ENCODE measurements at places on chromosomes 12 and 14.

DNA sequence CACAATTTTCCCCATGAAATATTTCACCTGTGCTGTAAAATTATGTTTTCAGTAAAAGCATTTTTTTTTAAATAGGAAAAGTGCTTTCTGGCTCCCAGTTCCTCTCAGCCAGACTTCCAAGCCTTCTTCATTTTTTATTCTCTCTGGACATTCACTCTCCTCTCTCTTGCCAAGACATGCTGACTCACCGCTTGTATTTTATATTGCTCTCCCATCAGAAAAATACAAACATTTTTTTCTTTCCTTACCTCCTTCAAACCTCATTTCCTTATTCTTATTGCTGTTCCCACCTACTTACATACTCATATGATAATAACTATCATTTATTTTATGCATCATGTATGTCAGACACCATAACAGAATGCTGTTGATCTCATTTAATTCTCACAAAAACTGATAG, 37.7 kb upstream of the ZNF641 start:
- no peak for DNase-seq

- DNase-seq: no peak
Observed at GRCh38 chr12:6327229-6328041, 14.4 kb downstream of the TNFRSF1A start.

DNA sequence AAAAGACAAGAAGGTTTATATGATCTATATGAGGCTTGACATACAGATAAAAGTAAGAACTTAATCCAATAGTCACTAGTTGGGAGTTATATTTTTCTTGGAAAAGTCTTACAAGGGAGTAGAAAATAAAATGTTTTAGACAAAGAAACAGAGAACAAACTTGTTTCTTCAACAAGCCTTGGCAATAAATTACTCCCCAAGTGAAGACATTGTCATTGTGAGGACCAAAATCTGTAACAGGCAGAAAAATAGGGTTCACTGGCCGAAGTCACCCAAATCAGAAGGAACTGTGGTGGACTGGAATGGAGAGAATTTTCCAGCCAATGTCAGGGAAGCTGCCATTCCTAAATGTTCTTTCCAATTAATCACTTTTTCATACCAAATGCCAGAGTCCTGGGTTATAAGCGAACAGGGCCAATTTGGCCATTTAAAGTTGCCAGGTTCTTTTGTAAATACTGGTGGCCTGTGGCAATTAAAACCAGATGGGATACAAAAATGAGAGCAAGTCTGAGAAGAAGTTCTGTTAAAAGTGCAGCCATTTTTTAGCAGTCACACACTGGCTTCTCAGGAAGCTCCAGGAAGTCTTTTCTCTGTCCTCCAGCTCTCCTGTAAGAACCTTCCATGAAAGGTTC, 117.3 kb upstream of the OVCH1 start:
- no peak for DNase-seq

DNA sequence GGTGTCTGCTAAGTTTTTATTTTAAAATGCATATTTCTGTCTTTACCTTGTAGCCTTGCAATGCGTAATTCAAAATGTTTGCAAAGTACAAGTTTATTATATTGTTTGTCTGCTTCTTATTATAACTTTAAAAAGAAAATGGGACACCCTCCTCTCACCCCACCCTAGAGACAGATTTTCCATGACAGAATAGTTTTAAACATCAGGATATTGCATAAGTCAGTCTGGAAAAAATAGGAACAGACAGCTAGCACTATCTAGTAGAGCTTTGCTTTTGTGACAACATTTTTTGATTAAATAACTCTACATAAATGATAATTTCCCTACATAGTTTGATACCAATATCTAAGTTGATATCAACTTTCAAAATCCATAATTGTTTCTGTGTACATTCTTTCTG, 71.3 kb downstream of the PDE3A start:
- DNase-seq: no peak

- no peak for DNase-seq
Observed at GRCh38 chr14:67522270-67522669, 10.8 kb upstream of the PLEKHH1 start.

DNA sequence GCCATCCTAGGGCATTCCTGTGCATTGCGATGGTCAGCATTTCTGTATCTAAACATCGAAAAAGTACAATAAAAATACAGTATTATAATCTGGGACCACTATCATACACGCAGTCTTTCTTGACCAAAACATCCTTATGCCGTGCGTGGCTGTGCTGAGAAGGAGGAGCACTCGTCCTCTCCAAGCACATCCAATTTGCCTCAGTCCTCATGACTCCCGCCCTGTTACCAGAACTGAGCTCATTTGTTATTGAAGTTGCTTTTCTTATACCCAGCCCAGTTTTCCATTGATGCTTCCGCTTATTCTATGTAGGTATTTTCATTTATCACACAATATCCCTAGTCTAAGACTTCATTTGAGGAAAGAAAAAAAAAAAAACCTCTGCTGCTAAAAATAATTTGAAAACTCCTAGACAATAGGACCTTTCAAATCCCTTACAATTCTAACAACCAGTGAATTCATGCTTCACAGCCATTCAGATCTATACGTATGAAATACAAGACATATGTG, 236.9 kb upstream of the PLEKHG7 start:
- no peak for DNase-seq

DNA sequence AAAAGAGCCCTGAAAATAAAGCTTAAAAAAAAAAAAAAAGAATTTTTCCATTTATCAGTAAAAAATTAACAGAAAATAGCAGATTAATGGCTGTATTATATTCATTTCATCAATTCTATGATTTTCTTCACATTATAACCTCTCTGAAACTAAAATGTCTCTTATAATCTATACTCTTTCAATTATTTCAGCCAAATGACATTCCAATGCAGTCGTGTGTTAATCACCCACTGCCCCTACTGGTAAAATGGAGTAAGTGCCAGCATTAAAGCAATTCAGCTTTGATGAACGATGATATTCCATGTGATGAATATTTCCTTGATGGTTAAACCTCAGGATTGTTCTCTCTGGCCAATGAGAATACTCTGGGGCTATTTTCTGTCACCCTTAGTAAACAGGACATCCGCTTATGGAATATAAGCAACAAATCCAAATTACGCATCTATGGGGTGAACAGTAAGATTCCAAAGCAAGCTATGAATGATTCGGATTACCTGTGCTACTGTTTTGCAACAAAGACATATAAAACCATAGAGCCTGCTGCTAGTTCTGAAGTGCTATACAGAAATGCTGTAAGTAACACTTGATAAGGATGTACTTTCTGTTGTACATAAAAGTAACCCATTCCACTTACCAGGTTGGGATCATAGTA, 20.3 kb upstream of the SYCP3 start:
- DNase-seq: peak; percentile 9

DNA sequence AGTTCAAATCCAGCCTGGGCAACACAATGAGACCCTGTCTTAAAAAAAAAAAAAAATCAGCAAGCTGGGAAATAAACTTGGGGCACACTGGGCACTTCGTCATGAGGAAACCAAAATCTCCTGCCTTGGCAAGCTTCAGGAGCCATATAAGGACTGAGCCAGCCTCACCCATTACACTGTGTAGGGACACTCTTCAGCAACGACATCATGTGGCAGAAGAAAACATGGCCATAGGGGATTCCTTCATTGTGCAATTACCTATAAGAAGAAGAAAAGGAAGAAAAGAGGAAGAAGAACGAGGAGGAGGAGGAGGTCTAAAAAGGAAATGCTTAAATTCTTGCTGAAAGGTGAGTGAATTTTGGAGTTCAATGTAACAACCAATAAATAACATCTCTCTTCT, 26.1 kb upstream of the IFNG start:
- no peak for DNase-seq

GRCh38 chr12:15933751-15934150, 22.6 kb downstream of the DERA start:
- DNase-seq: no peak

- DNase-seq: peak; percentile 51
Observed at GRCh38 chr14:102525219-102525928, 15.8 kb upstream of the ANKRD9 start.

DNA sequence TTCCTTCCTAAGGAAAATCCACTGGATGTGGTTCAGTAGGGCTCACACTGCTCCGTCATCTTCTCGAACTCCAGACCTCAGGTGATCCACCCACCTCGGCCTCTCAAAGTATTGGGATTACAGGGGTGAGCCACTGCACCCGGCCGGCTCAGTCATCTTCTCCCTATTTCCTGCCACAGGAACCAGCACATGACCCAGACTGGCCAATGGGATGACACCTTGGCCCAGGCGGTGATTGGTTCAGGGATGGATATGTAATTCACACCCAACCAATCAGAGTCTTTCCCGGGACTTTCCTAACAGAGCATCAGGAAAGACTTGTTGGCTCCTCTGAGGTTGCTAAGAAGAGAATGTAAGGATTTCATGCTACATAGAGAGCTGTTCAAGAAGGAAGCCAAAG, 19.2 kb upstream of the C12orf76 start:
- no peak for DNase-seq

DNA sequence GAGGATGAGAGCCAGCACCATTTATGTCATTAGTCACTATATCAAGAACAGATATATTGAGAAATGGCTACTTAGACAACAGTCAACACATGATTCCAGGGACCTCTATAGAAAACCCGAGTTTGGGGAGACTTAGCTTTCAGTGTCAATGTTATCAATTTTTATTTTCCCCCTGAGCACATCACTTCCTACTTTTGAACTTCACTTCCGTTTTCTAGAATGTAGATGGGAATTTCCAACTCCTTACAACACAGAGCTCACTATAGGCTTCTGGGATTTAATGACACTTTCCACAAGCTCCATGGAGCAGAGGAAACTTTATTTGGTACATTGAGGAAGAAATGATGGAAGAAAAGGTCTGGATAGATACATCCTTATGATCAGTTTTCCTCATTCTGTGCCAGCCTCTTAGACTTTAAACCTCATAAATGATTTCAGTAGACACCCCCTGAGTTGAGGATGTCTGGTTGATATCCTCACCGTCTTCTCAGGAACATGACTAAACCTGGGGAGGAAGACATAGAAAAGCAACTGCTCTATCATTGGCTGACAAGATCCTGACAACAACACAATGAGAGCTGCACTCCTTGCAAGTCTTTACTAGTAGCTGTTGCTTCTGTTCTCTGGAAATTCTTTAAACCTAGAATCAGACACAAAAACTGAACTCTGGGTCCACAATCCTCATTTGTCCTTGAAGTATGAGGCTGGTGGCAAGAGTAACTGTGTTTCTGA, 449.4 kb upstream of the OR4E1 start:
- no peak for DNase-seq

DNA sequence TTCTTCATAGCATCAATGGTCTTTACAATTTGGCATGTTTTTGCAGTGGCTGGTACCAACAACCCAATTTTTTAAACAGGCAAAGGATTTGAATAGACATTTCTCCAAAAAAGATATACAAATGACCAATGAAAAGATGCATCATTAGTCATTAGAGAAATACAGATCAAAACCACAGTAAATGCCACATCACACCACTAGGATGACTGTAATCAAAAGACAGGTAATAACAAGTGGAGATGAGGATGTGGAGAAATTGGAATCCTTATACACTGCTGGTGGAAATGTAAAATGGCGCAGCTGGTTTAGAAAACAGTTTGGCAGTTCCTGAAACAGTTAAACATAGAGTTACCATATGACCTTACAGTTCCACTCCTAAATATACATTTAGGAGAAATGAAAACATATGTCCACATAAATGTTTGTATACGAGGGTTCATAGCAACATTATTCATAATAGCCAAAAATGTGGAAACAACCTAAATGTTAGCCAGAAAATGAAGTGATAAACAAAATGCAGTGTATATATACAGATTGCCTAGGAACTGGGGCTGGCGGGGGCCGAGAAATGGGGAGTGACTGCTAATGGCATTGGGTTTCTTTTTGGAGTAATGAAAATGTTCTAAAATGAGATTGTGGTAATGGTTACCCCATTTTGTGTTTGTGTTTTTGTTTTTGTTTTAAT, 55.2 kb downstream of the TGFB3 start:
- DNase-seq: no peak

- no peak for DNase-seq
Observed at GRCh38 chr12:54734196-54734950, 86.2 kb upstream of the DCD start.

DNA sequence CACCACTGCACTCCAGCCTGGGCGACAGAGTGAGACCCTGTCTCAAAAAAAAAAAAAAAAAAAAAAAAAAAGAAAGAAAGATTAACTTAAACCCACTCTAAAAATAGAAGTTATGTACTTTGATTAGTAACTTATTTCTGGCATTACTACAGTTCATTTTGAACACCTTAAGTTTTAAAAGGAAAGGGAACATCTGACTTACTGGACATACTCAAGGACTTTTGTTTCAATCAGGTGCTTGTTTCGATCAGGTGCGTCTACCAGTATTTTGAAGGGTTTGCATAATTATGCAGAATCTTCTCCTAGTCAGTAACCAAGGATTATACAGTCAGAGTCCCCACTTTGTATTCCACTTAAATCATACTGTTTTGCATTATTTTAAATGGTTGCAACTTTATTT, 105.6 kb downstream of the DERA start:
- no peak for DNase-seq

GRCh38 chr12:72872238-72872887, 600.2 kb downstream of the TRHDE start:
- DNase-seq: peak; percentile 48

DNA sequence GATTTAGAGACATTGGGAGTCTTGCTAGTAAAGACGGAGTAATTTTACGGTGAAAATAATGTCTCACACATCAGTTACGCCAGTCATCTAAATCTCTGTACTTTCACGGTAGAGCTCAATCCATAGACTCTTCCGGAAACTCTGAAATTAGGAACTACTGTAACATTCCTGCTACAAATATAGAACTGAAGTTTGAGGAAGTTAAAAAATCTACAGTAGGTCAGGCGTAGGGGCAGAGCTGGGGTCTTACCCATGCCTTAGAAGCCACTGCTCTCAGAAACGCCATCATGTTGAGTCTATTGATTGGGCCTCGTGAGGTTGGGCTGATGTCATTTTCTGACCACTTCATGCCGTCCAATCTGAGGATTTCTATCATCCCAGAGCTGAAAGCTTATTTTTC, 1029.8 kb upstream of the TMEM132C start:
- no peak for DNase-seq

- no peak for DNase-seq
Observed at GRCh38 chr14:69624136-69624535, 12.7 kb downstream of the SUSD6 start.

GRCh38 chr12:42291680-42292079, 34.2 kb downstream of the ZCRB1 start:
- DNase-seq: no peak

Data from NCI-H1105 (cell line).